Activated CD8-positive, alpha-beta memory T cell treated with anti-CD3 and anti-CD28 coated beads, Interleukin-2, amount 50 U/mL, for 4 hours (primary cell): ENCODE measurements at places on chromosomes 1 and 21.
A peak's percentile ranks its signal among the peaks of the same experiment; 100 is the strongest.

- DNase-seq: no peak
Observed at GRCh38 chr1:41498804-41499203, 14.3 kb upstream of the EDN2 start.

DNA sequence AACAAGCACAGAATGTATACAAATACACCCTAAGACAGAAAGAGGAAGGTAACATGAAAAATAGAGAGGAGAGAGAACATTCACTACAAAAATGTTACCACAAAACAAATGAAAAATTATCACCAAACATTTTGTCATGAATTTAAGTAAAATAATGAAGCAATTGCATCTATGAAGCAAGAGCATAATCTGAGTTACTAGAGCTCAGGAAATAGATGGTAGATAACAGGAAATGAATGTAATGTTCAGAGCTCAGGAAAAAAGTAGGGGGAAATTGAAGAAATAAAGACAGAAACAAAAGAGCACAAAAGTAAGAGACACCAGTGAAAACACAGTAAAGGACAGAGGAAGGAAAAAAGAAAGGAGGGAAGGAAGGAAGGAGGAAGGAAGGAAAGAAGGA, 19.4 kb downstream of the SEC16B start:
- DNase-seq: no peak

- no peak for DNase-seq
Observed at GRCh38 chr1:185996211-185996610, 262.0 kb downstream of the HMCN1 start.

- peak; percentile 35 for DNase-seq
Observed at GRCh38 chr1:150150133-150151021, 661 bp downstream of the PLEKHO1 start.

GRCh38 chr1:223260712-223261111, 103.3 kb downstream of the SUSD4 start:
- no peak for DNase-seq

- no peak for DNase-seq
Observed at GRCh38 chr1:55990007-55990406, 589.4 kb downstream of the PLPP3 start.
